ENCODE measurements at places on chromosomes 6 and 20.

DNA sequence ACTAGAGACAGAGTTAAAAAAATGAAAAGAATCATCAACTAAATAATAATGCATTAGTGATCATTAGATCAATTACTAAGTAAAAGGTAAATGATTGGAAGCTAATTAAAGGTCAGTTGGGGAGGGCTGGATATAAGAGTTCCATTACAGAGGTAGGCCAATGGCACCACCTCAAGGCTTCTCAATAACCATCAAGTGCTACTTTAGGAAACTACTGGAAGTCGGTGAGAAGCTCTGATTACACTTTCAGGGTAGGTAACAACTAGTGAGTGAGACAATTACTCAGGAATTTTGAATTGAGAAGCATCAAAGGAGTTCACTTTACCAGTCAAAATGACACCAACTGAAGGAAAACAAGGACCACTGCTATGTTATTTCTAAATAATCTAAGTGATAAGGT, 90.2 kb upstream of the HDAC2 start:
- no peak for DNase-seq

DNA sequence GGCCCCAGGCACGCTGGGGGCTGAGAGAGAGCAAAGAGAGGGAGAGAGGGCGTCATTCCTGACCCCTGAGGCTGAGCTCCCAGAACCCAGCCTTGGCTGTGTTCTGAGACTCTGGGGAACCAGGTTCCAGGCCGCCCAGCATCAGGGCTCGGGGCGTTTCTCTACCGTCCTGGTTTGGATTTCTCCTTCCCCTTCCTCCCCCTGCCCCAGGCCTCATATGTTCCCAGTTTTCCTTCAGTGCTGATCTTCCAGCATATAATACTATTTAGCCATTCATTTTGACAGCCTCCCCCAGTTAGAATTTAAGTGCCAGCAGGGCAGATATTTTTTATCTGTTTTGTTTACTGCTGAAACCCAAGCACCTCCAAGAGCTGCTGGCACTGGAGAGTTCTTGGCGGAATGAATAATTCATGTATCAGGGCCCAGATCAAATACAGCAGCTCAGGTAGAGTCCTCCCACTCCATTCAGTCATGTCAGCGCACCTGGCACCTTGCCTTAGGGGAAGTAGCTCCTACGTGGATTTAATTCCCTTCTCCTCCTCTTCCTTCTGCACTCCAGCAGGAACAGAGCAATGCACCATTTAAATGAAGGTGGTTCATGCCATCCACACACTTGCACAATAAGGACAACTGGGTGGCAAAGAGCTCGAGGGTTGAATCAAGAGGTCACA, 23.4 kb upstream of the FRMD1 start:
- no peak for DNase-seq

- no peak for DNase-seq
Measured at GRCh38 chr6:110462884-110463481, 13.4 kb downstream of the SLC22A16 start.

DNA sequence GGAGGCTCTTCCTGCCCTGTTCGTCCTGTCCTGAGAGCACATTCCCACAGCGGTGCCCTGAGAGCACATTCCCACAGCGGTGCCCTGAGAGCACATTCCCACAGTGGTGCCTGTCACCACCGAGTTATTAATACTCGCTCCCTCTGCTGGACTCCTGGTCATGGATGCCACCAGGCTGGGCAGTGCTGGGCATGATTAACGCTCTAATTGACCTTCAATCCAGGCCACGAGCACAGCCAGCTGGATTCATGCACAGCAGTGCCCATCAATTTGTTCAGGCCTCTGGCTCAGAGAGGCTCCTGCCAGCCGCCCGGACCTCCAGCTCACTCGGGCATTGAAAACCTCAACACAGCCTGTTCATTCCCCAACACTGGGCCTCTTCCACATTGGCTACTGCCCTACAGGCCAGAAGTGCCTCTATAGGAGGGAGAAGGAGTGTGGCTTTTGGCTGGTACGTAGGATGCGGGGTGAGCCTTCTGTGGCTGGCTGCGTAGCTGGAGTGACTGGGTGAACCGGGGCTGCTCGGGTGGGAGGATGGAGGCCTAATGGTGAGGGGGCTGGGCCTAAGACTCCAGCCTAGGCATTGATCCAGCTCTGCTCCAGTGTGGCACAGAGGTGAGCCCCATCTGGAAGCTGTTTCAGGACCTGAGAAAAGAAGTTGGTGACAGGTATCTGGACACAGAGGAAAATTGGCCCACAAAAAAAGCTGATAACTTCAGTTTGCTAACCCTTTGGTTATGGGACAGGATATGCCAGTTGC, 9.3 kb downstream of the IP6K3 start:
- DNase-seq, result no peak
